Germinal center (tissue), 1 donor: ENCODE measurements at places on chromosomes 1 and 21.
A peak's percentile ranks its signal among the peaks of the same experiment; 100 is the strongest.

GRCh38 chr1:94719926-94720793 lies 100.0 kb upstream of the SLC44A3 start:
- peak; percentile 6 for DNase-seq

DNA sequence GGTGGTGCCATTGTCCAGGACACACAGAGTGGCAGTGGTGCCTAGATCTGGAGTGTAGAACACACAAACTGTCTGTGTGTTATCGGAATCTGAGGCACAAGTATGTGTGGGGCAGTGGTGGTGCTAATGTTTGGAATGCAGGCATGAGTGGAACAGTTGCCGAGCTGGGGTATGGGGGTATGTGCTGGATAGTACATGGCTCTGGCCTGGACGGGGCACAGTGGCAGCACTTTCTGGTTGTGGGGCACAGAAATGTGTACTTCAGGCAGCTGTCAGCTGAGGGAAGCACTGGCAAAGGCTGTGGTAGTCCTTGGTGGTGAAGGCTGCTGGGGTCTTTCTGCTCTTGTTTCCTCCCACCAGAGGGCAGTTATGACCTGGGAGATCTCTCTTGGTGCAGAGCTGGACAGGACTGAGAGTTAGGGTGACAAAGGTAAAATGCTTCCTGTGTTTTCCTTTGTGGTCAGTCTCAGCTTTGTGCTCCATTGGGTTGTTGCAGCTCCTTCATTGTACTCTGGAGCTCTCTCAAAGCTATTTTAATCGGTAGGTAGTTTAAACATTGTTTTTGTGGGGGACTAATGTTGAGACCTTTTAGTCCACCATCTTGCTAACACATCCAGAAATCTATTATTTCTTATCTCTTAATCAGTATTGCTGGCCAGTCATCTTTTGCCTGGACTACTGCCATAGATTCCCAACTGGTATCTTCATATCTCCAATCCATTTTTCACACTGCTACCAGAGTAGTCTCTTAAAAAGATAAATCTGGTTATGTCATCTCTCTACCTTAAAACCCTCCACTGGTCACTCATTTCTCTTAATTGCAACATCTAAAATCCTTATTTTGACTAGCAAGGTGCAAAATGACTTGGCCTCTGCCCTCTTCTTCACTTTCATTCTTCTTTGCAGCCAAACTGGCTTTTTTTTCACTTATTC lies 83.9 kb upstream of the NBPF4 start:
- DNase-seq = no peak

- no peak for DNase-seq
These were observed 10.9 kb upstream of the BATF3 start for GRCh38 chr1:212710566-212710965.

- no peak for DNase-seq
These were observed 36.8 kb downstream of the RAP1A start for GRCh38 chr1:111656086-111657017.

DNA sequence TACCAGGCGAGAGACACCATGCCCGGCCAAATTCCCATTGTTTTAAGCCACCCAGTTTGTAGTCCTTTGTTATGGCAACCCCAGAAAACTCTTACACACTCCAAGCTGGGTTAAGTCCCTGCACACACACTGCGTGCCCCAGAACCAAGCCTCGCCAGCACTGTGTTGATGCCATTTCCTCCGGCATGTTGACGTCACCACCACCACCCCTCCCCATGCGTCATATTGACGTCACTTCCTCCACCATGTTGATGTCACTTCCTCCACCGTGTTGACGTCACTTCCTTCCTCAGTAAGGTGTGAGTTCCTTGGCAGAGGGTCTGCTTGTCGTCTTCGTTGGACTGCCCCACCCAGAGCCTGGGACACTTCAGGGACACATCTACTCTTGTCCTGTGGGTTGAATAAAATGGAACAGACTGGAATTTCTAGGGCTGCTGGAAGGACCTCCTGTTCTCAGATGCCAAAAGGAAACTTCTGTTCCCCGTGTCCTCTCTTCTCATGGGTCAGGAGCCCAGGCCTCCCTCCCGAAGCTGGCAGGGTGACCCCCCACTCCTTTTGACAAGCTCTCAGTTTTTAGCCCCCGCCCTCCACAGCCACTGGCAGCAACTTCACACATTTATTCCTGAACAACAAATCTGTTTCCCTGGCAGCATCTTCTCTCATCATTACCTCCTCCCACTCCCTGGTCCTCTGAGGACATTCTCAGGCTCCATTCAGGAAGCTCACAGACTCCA lies 643.3 kb downstream of the NPHP4 start:
- DNase-seq = no peak

DNA sequence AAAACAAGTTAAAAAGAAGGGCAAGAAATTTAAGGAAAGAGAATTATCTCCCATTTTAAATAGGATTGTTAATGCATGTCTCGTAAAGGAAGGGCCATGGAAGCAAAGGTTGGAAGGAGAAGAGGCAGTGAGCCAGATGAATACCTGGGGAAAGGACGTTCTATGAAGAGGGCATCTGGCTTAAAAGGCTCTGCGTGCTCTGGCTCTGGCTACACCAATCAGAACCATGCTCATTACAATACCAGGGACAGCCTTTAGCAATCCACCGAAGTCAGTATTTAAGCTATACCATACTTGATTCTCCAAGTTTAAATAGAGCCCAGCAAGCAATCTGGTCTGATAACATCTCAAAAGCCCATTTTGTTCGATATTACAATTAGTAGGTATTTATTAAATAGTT lies 58.5 kb upstream of the C1orf87 start:
- DNase-seq = no peak

DNA sequence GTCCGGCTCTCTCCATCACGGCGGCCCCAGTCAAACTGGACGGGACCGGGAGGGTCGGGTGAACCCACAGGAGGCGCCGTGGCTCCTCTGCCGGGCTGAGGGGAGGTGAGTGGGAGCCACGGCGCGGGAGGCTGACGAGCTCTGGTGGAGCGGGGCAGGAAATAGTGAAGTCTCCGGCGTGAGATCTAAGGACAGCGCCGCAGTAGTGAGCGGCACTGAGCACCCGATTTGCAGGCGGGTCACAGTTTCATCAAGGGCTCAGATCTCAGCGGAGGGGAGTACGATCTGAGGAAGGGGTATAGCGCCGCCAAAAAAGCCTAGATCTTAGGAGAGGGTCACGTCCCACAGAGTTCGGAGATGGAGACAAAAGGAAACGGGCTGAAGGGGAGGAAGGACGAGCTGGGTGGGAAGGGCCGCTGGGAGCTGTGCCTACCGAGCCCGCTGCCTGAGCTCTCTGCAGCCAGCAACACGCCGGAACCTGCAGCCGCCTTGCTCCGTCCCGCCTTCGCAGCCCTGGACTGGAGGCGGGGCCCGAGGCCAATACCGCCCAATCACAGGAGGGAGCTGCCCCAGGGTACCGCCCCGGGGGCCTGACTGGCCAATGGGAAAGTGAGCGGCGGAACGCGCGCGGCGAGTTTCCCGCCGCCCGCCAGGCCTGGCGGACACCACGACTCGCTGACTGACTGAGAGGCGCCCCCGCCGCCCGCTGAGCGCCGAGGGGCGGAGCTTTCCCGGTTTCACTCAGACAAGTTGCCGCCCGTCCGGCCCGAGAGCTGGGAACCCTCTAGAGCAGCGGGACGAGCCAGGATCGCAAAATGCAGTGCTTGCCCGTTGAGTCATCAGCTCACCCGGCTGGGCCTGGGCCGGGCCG lies 1.9 kb downstream of the SFN start:
- DNase-seq = peak; percentile 96

DNA sequence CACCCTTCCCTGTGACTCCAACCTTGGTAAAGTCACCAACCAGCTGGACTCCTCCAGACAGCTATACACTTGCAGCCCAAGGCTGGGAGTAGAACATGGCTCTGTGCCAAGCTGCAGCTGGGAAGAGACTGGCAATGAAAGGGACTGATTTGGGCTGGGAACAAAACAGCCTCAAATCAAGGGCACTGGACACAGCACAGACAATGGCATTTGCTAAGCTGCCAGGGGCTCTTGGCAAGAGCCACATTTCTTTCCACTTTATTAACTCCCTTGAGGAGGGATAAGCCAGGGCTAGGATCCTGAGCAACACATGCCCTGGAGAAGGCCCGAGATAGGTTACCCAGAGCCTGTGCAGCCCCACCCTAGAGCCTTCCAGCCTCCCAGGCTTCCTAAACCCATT lies 12.0 kb downstream of the SYT11 start:
- no peak for DNase-seq

- no peak for DNase-seq
These were observed 4.1 kb downstream of the GPA33 start for GRCh38 chr1:167086033-167086432.

DNA sequence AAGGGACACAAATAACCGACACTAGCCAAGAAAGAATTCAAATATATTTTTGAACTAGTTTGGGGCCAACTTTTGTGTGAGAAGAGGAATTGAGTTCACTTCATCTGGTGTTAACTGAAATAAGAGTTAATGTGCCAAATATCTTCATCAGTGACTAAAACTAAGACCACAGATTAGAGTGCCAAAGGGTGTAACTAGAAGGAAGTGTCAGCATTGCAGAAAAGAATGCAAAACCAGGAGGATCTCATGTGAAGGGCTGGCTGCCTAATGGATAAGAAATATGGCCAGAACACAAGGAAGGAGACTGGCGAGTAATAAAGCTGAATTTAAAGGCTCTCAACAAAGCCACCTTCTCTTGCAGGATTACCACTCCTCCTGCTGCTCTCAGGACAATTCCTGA lies 61.8 kb upstream of the LRRC8D start:
- no peak for DNase-seq

- no peak for DNase-seq
These were observed 106.2 kb downstream of the RUNX1 start for GRCh38 chr21:34942911-34943310.

DNA sequence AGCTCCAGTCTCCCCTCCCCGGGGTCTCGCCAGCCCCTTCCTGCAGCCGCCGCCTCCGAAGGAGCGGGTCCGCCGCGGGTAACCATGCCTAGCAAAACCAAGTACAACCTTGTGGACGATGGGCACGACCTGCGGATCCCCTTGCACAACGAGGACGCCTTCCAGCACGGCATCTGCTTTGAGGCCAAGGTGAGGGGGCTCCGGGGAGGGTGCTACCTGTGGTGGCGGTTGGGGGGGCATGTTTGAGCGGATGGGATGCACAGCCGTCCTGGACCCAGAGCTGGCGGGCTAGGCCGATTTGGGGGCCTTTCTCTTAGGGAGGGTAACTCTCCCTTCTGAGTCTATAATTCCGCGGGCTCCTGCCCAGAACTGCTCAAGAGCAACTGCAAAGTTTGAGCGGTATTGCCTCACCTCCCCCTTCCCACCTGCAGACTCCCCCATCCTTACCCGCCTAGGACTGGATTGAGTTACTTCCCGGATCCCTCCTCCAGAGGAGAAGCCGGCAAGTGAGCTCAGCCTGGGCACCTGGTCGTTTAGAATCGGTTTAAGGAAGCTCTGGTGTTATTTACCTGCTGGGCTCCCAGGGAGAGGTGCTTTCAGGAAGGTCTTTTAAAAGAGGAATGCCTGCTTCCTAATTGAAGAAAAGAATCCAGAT lies 730 bp downstream of the NOS1AP start:
- DNase-seq = no peak

DNA sequence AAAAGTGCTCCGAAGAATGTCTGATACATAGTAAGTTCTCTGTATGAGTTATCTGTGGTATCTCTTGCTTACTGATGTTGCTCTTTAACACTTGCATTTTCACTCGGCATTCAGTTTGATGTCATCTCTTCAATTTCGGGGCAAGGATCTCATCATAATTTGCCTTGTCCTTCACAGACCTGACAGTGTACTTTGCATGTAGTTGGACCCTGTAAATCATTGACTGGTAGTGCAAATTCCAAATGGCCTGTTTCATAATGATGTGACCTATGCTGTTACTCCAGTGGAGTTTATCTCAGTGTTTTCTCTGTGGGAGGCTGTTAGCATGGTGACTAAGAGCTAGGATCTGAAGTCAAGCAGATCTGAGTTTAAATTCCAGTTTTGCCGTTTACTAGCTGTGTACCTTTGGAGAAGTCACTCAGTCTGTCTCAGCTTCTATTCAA lies 34.2 kb upstream of the ABCD3 start:
- no peak for DNase-seq

DNA sequence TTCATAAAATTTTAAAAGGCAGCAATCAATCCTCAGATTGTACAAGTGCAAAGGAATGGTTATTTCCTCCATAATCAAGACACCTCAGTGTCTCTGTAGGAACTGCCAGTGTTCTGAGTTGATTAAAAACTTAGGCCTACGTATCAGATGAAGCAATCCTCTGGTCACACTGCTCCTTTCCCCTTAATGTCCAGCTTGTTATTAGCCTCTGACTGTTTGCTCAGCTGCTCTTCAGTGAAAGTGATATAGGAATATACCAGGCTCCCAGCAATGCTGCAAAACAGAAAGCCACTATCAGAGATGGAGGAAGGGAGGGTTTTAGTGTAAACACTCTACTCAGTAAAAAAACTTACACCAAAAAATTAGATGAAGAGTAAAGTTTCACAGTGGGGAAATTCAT lies 49.8 kb downstream of the SLC35D1 start:
- DNase-seq = no peak

GRCh38 chr1:175154629-175155472 lies 37.7 kb downstream of the KIAA0040 start:
- DNase-seq = peak; percentile 77

DNA sequence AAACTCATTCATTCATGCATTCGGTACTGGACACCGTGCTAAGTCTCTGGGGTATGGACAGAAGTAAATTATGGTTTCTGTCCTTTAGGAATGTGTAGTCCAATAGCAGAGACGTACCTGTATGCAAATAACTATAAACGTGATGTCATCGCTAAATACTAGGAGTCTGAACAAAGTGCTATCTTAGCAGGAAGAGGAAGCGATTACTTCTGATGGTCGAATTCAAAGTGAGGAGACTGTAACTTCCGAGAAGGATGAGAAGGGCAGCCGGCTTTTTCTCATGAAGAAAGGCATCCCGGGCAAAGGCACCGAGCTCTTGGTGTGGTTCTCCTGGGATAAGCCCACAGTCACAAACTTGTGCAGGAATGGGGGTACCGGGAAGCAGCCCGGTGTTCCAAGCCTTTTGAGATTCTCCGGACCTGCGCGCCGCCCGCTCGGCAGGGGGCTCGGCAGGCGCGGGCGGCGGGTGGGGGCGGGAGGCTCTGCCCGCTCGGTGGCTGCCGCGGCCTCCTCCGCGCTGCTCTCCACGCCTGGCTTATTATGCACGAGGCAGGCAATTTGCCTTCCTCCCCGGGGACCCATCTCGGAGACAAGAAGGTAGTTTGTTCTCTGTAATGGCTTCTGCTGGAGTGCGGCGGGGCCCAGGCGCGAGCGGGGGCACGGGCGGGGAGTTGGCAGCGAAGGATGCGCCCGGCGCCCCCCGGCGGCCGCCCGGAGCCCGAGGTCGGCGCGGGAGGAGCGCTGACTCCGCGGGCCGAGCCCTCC lies 67.5 kb upstream of the CD1D start:
- peak; percentile 78 for DNase-seq

DNA sequence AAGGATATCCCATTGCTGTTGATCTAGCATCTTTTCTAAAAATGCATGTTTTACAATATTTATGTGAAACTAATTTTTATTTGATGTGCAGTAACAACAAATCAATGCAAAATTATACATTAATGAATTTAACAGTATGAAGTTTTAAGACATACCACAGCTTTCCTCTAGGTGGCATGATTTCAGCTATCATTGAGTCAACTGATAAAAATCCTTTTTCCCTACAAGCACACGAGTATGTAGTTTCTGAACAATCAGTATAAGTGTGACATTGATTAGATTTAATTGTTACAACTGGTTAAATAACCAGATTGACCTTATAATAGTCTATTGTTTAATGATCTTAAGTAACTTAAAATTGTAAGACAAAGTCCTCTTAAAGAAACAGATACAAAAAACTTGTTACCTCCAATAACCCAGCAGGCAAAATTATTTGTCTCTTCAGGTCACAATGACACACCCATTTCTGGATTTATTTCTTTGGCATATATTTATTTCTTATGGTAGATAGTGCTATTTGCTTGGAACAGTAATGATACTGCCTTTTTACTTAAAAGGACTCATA lies 5.8 kb upstream of the TGFB2 start:
- no peak for DNase-seq
